ENCODE measurements at places on chromosomes 11 and 22. TPM values are rescaled to one million over a fixed set of nuclear protein-coding genes. Genes with fewer than 3 reads are reported as not detected.

P2RX3 gene
- 2.5 TPM for total RNA-seq

CNTN5 gene
- 0.55 TPM for total RNA-seq

LGR4 gene
- total RNA-seq, result 95.9 TPM

UCP3 gene
- 10.0 TPM for total RNA-seq

PITPNM1 gene
- 23.5 TPM for total RNA-seq

SLC22A8 gene
- total RNA-seq, result not detected

PRDM11 gene
- total RNA-seq, result 13.6 TPM

RAB39A gene
- 1.6 TPM for total RNA-seq

RAG2 gene
- 0.25 TPM for total RNA-seq

MAP6 gene
- total RNA-seq, result 23.8 TPM

KCNQ1 gene
- total RNA-seq, result 24.2 TPM

FAM227A gene
- 41.8 TPM for total RNA-seq

OSBP2 gene
- total RNA-seq, result 45.4 TPM

ANO1 gene
- total RNA-seq, result 25.4 TPM

NPTXR gene
- 12.6 TPM for total RNA-seq

CRYBB2 gene
- total RNA-seq, result 4.4 TPM

DEUP1 gene
- total RNA-seq, result 22.8 TPM

ZNF74 gene
- 6.5 TPM for total RNA-seq

PATZ1 gene
- 38.1 TPM for total RNA-seq

BBOX1 gene
- total RNA-seq, result 0.24 TPM

PGR gene
- 2.4 TPM for total RNA-seq

NLRP6 gene
- total RNA-seq, result 2.4 TPM

GVQW3 gene
- total RNA-seq, result 8.2 TPM

CATSPER1 gene
- 8.9 TPM for total RNA-seq

IRF7 gene
- 30.1 TPM for total RNA-seq

FAM118A gene
- 104 TPM for total RNA-seq

A4GALT gene
- 17.3 TPM for total RNA-seq

EED gene
- total RNA-seq, result 38.0 TPM

BCO2 gene
- total RNA-seq, result 11.0 TPM

NXPE4 gene
- not detected for total RNA-seq

KCNK4 gene
- 0.24 TPM for total RNA-seq

CAVIN3 gene
- 177 TPM for total RNA-seq

MFNG gene
- total RNA-seq, result 8.2 TPM

DEPDC7 gene
- 23.2 TPM for total RNA-seq

GRAMD4 gene
- total RNA-seq, result 81.5 TPM

SCN3B gene
- 5.1 TPM for total RNA-seq

MMP10 gene
- total RNA-seq, result 0.39 TPM

Data from testis (tissue), 5 donors.